Hematopoietic multipotent progenitor cell treated with erythropoietin and hydrocortisone succinate and interleukin-3 and kit ligand, for 17 days (in vitro differentiated cells): ENCODE measurements at places on chromosomes 1 and 21.

GRCh38 chr1:205913451-205914154 is 29.7 kb downstream of the SLC26A9 start:
- DNase-seq = no peak

- no peak for DNase-seq
These were observed 46.2 kb upstream of the SLC44A3 start for GRCh38 chr1:94773931-94774422.

- DNase-seq = no peak
These were observed 31.6 kb downstream of the TTLL7 start for GRCh38 chr1:83967336-83967735.

- DNase-seq = no peak
These were observed 129.8 kb downstream of the ZP4 start for GRCh38 chr1:237760951-237761350.

DNA sequence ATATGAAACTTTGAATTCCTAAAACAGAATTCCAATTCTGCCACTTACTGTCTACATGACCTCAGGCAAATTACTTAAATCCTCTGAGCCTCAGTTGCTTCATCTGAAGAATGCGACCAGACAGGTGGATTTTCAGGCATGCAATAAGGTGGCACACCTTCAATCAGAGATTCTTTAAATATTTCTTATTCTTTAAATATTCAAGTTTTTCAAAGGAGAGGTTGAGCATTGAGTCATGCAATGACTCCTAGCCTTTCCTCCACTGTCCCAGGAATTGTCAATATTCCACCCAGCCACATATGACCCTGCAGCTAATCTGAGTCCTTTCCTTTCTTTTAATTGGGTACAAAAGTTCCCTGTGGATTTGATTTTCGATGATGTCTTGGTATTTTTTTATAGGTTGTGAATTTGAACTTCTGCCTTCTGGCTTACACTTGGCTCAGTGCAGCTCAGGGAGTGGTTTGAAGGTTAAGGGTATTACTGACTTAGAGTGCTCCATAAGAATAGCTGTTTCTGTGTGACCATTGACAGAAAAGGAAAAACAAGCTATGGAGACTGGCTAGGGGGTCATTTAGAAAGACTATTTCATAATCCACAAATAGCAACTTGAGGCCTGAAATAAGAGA is 52.2 kb upstream of the PRDX6 start:
- DNase-seq = no peak

GRCh38 chr21:28454564-28455252 is 538.0 kb downstream of the LTN1 start:
- no peak for DNase-seq

DNA sequence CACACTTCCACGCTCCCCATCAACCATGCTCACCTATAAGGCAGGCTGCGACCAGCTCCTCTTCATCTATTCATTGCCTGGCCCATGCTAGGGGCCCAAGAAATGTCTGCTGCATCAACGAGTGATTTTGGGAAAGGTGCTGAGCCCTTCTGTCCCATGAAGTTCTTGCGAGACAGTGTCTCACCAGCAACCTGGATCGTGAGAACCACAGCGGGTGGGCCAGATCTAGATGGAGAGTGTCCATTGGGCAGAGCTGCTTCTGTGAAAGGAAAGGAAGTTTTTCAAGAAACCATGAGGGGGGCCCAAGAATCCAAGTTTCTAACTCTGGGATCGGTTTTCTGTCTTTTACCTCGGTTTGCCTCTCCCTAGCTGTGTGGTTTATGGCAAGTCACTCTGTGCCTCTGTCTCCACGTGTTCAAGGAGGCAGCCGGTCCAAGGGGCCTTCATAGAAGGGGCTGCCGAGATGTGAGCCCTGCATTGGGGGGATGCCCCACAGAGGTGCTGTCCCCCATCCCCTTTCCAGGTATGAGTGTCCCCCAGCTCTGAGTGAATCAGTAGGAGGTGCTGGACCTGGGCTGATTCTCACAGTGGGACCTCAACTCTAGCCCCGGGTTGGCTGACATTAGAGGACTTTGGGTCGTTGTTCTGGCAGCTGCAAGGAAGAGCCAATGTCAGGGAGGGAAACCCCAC is 8.3 kb upstream of the PADI1 start:
- DNase-seq = no peak

GRCh38 chr1:176552217-176552991 is 89.4 kb downstream of the PAPPA2 start:
- no peak for DNase-seq

DNA sequence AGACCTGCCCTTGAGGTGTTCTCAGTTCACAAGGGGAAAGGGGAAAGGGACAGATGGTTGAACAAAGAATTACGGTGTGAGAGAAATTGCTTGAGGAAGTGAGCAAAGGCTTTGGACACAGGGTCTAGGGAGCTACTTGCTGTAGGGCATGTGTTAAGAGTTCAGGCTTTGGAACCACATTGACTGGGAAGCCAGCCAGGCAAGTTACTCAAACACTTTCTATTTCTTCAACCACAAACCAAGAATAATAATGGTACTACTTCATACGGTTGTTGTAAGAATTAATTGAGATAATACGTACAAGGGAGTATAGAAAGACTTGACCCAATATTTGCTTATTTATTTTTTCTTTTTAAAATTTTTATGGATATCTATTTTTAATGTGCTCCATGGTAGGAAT is 26.6 kb downstream of the AK4 start:
- no peak for DNase-seq

GRCh38 chr1:92473781-92474495 is 12.8 kb downstream of the GFI1 start:
- no peak for DNase-seq

DNA sequence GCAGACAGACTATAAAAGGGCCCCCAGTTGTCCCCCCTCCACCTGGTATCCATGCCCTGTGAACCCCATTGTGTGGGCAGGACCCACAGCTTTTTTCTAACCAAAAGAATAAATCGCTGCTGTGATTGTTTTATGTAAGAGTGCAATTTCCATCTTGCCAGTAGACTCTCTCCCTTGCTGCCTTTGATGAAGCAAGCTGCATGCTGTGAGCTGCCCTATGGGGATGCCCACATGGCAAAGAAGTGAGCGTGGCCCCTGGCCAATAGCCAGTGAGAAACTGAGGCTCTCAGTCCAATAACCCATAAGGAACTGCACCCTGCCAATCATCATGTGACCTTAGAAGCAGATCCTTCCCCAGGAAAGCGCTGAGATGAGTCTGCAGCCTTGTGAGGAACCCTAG is 37.8 kb upstream of the FMOD start:
- no peak for DNase-seq

- DNase-seq = no peak
These were observed 50.6 kb downstream of the RAB3GAP2 start for GRCh38 chr1:220221670-220222069.

- DNase-seq = no peak
These were observed 475.2 kb downstream of the SETD4 start for GRCh38 chr21:35585155-35585554.

DNA sequence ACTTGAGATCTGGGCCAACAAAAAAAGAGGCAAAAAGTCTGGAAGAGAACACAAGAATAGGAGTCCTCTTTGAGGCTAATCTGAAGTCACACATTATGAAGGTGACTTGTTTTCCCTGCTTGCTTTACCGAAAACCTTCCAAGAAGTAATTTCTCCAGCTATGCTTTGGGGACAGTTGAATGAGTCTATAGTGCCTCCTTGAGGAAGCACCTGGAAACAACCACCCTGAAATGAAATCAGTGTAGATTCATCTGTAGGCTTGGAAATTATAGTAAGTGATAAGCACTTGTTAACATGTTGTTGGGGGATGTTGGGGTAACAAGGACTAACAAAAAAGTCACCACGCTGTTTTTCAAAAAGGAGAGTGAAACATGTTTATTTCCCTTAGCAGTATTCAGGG is 23.4 kb upstream of the RPTN start:
- DNase-seq = no peak

DNA sequence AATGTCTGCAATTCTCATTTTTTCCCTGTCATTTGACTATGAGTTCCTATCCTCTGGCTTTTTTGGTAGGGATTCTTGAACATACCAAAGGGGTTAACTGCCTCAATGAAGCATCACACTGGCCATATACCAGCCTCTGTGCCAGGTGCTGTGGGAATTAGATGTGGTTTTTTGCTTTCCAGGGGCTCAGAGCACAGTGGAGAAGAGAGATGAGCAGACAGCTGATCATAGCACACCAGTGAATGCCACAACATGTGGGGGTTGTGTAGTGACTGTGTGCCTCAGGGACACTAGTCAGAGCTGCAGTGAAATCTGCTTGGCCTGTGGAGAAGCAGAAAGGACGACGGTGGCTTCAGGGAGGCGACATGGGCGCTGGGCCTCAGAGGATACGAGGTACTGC is 30.8 kb downstream of the HLX start:
- no peak for DNase-seq

- no peak for DNase-seq
These were observed 1.0 kb downstream of the ZNF687 start for GRCh38 chr1:151282883-151283725.

DNA sequence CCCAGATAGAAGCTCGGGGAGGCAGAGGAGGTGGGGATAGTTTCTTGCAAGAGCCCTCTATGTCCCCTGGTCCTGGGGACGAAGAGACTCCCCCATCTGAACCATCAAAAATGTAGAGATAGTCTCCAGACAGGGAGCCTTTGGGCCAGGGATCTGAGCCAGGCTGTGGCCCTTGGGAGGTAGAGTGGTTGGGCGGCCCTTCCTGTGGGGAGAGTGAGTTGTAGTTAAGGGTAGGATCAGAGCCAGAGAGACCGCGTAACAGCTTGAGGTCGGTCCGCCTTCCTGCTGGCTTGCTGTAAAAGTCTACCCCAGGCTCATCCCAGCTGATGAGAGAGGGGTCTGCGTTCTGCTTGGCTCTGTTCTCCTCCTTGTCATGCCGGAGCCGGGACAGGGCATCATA is 25.3 kb downstream of the PIK3C2B start:
- DNase-seq = no peak

- no peak for DNase-seq
These were observed 192.4 kb downstream of the PTGER3 start for GRCh38 chr1:70855203-70855602.

DNA sequence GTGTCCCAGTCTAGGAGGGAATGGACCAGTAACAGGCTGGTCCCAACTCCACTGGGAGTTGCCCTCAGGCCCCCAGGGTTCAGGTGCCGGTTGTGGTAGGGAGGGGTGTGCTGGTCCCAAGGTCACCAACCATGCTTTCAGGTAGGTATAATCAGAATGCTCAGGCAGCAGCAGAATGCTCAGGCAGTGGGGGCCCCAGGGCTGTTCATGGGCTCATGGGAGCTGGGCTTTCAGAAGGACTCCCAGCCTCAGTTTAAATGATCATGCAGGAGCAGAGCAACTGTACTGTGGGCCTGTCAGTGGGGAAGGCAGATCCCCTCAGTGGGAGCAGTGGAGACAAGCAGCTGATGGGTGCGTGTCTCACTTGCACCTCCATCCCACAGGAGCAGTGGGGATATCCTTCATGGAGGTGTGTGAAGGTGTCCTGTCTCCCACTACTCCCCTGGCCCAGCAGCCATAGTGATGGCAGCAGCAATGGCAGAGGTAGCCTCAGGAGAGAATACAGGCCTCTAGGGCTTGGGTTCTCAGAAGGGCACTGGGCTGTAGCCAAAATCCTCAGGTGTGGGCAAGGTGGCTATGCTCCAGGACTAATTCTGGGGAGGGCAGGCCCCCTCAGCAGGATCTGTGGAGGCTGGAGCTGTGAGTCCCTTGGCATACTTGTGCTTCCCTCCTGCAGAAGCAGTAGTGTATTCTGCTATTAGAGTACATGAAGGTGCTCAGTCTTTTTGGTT is 917.3 kb upstream of the B3GALT2 start:
- no peak for DNase-seq

- DNase-seq = no peak
These were observed 35.4 kb downstream of the CRB1 start for GRCh38 chr1:197303463-197303862.

DNA sequence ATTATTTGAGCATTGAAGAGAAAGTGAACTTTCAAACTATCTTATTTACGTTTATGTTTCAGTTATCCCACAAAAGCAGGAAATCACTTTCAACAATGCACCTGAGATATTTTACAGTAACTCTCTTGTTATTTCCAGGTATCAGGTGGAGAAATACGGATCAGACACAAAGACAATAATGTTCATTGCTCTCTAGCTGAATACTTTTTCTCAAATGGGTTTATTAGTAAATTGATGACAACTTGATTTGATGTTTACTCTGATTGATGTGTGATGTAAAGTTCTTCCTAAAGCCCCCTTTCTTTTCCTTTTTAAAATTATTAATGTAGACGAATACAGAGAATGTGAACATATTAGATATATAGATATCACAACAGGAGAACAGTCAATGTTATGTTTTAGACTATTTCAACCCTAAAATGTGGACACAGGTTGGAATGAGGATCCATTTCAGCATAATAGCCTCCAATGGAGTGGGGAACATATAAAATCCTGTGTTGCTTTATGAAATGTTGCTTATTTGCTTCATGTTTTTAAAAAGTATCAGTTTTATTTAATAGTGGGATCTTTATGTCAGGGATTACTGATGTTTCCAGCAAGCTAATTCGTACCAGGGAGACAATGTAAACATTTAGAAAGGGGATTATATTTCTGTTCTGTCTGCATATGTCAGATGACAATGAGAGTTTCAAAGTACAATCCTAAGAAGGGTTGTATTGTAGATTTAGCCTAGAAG is 1522.3 kb upstream of the TPTE start:
- no peak for DNase-seq

GRCh38 chr1:44222397-44223186 is 9.3 kb downstream of the DMAP1 start:
- DNase-seq = no peak

GRCh38 chr1:234295068-234295467 is 78.2 kb upstream of the COA6 start:
- DNase-seq = no peak

GRCh38 chr1:177451191-177451590 is 280.4 kb downstream of the BRINP2 start:
- no peak for DNase-seq

- DNase-seq = no peak
These were observed 6.5 kb downstream of the PPIE start for GRCh38 chr1:39745016-39745670.

DNA sequence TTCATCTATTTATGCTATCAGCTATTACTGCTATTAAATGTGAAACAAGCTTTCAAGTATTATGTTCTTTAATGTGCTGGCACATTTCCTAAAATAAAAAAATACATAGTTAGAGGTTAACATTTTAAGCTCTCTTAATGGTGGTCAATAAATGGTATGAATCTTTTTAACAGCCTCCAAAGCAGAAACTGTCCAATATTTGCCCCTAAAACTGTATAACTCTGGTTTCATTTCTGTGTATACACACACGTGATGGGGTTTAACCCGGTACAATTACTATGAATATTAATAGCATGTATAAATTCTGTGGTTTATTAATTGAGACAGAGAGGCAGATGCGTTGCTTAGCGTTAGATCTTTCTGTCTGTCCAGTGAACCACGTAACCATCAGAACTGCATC is 2.2 kb downstream of the ESRRG start:
- no peak for DNase-seq

- no peak for DNase-seq
These were observed 253.8 kb upstream of the RAB4A start for GRCh38 chr1:229017091-229017490.

- no peak for DNase-seq
These were observed 1.2 kb downstream of the ETS2 start for GRCh38 chr21:38806942-38807284.
